ENCODE measurements at places on chromosomes 11 and 22.

GRCh38 chr22:24407884-24408283 is 19.5 kb upstream of the ADORA2A start:
- DNase-seq = no peak

GRCh38 chr11:68044145-68044813 is 5.5 kb downstream of the TCIRG1 start:
- DNase-seq = peak; percentile 82

DNA sequence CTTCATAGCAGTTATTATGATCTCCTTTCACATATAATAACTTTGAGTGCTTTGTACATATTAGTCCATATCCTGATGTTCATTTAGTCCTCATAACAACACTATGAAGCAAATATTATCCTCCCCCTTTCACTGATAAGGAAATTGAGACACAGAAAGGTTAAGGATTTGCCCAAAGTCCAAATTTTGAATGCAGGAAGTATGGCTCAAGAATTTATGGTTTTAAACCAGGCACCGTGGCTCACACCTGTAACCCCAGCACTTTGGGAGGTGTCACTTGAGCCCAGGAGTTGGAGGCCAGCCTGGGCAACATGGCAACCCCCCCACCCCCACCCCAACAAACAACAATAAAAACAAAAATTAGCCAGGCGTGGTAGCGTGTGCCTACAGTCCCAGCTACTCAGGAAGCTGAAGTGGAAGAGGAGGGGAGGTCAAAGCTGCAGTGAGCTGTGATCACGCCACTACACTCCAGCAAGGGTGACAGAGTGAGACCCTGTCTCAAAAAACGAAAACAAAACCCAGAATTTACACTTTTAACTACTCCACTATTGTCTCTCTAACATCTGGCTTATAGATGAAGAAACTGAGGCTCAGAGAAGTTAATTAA is 8.6 kb downstream of the CCDC34 start:
- DNase-seq = no peak

GRCh38 chr22:49487950-49488349 is 339.7 kb downstream of the BRD1 start:
- no peak for DNase-seq

- DNase-seq = no peak
These were observed 33.3 kb downstream of the DENND5A start for GRCh38 chr11:9231848-9232177.

GRCh38 chr11:129295746-129296145 is 79.9 kb upstream of the BARX2 start:
- no peak for DNase-seq

GRCh38 chr22:22691055-22691454 is 46.6 kb downstream of the GGTLC2 start:
- DNase-seq = no peak

- no peak for DNase-seq
These were observed 202.5 kb upstream of the CADM1 start for GRCh38 chr11:115706626-115707135.

- no peak for DNase-seq
These were observed 20.3 kb upstream of the CCDC90B start for GRCh38 chr11:83306200-83307080.

DNA sequence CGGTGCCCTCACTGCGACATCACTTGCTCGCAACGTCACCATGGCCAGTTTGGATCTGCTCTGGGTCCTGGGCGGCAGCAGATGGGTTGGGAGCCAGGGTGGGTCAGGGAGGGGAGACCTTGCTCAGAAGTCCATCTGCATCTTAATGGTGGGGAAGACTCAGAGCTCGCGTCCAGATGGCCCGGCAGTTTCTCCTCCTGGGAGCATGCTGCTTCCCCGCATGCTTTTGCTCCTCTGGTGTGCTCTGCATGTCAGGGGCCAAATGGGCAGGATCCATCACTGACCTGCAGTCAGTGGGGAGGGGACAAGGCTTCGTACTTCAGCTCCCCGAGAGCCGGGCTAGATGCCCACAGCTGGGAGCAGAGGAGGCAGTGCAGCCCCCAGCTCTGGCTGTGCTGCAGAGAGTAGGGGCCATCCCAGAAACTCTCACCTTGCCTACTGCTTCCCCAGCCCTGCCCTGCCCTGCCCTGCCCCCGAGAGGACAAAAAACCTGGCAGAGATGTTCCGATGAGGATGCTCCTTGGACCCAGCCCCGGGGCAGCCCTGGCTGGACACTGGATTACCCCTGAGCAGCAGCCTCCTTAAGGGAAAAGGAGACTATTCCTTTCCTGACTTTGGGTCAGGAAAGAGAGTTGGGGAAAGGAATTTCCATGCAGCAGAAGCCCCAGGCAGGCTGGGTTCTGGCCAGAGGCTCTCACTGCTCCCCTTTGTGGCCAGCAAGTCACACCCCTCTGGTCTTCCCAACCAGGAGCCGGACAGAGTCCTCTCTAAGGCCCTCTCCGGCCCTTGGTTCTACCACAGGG is 149.9 kb downstream of the PKNOX2 start:
- no peak for DNase-seq

- no peak for DNase-seq
These were observed 14.6 kb upstream of the FLRT1 start for GRCh38 chr11:64020976-64021756.

DNA sequence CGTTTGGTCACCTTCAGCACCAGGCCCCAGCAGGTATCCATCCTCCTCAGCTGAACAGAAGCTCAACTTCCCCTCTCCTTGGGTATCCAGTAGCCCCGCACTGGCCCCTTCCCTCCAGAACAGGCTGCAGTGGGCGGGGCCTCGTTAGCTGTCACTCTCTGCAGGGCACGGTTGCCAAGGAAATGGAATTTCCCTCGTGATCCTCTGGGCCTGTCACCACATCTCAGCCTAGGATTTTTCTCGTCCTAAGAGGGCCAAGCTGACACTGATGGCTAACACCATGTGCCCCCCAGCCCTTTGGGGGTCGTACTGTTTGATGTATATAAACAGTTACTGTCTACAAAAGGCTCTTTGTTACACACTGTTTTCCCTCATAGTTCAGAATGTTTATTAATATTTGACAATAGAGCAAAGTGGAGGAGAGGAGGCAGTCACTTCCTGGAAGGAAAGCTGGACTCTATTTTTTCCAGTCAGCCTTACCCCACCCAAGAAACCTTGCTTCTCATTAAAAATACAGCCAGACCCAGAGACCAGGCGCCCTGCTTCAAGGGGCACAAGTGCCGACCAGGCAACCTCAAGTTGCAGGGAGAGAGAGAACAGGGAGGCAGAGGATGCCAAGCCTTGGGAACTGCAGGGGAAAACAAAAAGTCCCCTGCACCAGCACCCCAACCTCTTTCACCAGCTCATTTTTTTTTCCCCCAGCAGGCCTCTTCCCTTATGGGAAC is 44.5 kb downstream of the FEZ1 start:
- DNase-seq = no peak

- DNase-seq = peak; percentile 85
These were observed 929 bp upstream of the RHOG start for GRCh38 chr11:3841426-3842350.

GRCh38 chr11:134050541-134051383 is 18.1 kb upstream of the JAM3 start:
- DNase-seq = peak; percentile 93

DNA sequence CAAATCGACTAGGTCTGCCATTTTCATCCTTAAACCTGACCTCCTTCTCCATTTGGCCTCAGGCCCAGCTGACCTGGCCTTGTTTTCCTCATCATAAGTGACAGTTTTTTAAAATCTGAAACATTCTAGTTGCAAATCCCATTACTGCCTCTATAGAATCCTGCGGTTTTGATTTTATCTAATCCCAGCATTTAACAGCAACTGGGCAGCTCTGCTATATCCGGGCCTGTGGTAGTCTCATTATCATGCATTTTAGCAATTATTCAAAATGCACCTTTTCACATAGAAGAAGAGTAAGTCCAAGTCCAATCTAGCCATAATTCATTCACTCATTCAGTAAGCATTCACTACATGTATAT is 28.6 kb upstream of the BIRC3 start:
- DNase-seq = no peak

- peak; percentile 43 for DNase-seq
These were observed 3.6 kb upstream of the OR8B3 start for GRCh38 chr11:124402326-124402922.

GRCh38 chr22:34344702-34345101 is 424.4 kb upstream of the LARGE1 start:
- no peak for DNase-seq

DNA sequence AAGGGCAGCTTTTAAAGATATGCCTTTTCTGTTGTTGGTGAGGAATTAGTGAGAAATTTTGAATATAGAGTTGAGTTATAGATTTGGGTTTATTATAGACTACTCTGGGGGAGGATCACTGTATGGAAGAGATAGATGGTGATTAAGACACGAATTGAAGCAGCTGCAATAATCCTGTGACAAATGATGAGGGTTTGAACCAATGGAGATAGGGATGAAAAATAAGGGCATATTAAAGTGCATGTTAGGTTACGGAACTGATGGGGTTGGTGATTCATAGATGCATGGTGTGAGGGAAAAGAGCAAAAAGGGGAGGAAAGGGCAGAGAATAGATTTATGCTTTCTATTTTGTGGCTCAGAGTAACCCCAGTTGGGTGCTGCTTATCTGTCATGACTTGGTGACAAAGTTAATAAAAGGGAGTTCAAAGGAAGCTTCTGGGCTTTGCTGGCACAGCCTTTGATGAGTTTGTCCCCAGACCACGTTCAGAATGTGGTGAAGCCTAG is 11.8 kb downstream of the C11orf87 start:
- DNase-seq = no peak

GRCh38 chr11:47234669-47235100 is 13.9 kb downstream of the ACP2 start:
- DNase-seq = peak; percentile 76

DNA sequence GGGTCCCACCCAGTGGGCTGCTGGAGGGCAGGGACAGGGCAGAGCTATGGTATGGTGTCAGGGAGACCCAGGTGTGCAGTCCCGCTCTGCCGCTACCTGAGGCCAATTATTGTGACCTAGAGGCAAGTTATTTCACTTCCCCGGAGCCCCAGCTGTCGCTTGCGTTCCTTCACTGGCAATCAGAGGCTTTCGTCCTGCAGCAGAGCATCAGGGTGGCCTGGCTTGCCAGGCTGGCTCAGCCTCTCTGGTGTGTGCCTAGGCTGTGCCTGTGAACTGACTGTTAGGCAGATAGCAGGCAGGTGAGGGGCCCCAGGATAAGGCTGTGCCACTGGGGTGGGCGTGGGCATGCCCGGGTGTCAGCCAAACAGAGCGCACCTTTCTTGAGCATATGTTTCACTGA is 31.4 kb downstream of the GLB1L2 start:
- DNase-seq = no peak

DNA sequence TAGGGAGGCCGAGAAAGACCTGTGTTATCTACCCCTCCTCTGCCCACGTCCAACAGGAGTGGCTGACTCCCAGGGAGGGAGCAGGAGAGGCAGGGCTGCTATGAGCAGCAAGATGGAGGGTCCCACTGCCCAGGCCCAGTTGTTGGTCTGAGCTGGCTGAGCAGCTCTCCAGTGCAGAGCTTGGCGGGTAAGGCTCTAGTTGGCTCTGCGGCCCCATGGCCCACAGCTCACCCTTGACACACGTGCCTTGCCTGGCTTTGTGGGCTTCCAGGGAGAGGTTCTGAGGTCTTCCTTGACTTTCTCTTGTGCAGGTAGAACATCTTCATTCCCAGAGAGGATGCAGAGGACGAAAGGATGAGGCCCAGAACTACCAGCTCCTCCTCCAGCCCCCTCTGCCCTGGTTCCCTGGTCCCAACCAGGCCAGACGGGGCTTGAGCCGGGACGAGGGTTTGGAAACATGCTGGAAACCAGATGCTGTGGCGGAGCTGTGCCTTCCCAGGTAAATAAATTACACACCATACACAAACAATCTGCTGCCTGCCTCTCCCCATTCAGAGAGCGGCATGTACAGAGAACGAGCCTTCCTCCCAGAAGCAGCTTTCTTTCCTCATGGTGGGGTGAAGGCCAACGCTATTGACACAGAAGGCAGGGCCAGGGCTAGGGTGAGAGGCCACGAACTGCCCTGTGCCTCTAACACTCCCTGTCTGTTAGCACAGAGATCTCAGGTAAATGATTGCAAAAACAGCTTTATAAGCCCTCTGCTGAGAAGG is 48.1 kb downstream of the DSCAML1 start:
- no peak for DNase-seq

- DNase-seq = no peak
These were observed 3.6 kb upstream of the SHANK2 start for GRCh38 chr11:71255800-71256479.

- no peak for DNase-seq
These were observed 63.3 kb downstream of the SYT9 start for GRCh38 chr11:7314811-7315604.

- no peak for DNase-seq
These were observed 37.8 kb downstream of the SLCO2B1 start for GRCh38 chr11:75188671-75189070.
